NCI-H1105 treated with DMSO at 0.1 percent for 48 hours (cell line): ENCODE measurements at places on chromosomes 7 and 10.

DNA sequence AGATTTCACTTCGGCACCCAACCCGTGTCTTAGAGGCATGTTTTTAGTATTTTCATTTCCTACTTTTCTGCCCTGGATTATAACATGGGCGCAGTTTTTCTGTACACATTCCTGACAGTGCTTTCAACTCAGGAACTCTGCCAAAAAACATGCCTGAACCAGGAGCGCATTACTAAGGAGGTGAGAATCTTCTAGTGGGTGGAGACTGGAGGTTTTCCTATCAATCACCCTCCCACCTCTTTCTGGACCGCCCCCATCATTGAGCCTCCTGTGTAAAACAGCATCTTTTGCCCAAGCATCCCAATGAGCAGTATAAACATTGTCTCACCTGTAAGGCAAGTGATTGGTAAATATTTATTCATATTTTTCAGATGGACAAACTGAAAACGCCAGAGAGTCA lies 53.2 kb downstream of the STK17A start:
- DNase-seq = peak; percentile 39

DNA sequence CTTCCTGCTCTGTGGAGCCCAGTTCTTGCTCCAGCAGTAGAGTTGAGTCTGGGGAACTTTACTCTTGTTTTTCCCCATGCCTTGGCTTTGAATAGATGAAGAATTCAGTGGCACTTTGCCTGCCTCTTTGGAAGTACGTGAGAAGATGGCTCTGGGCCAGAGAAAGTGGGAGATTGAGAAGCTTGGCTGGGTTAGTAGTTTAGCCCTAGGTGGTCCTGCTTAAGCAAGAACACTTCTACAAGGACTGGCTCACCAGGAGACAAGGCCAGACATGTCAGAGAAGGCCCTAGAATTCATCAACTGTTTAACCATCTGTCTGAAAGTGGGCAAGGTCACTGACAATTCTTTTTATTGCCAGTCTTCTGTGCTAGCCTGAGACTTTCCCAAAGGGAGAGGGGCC lies 410.3 kb downstream of the TYW1 start:
- DNase-seq = peak; percentile 36

- DNase-seq = no peak
Measured at GRCh38 chr10:101446947-101447346, 93.0 kb downstream of the BTRC start.

- no peak for DNase-seq
Measured at GRCh38 chr10:52463826-52464225, 149.7 kb downstream of the DKK1 start.

- DNase-seq = peak; percentile 38
Measured at GRCh38 chr10:70596860-70597809, 5.4 kb downstream of the PRF1 start.
